ENCODE measurements at places on chromosomes 7 and 10.

- DNase-seq, result no peak
Observed at GRCh38 chr10:125201791-125202622, 41.6 kb upstream of the CTBP2 start.

DNA sequence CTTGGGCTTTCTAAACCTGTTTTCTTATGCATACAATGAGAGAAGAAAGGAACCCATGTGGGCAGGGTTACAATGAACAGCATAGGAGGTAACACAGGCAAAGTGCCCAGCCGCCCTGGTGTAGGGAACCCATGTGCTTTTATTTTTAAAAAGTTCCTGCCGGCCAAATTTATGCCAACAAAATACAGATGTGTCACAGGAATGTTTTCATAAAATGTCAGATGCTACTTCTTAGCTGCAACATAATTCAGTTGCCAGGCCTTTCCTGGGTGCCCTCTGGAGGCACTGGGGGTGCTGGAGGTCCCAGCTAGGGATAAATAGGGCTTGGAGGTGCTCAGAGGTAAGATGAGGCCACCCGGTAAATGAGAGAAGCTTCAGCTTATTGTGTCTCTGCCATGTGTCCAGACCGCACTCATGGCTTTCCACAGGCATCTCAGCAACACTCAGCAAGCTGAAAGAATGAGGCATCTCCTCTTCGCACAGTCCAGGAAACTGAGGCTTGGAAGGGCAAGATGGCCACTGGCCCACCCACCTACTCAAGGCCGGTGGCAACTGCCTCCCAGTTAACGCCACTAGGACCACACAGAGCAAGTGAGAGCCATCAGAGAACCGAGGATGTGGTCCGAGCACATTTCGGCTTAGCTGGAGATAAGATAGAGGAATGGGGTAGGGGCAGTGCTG, 58.3 kb downstream of the CPXM2 start:
- no peak for DNase-seq

DNA sequence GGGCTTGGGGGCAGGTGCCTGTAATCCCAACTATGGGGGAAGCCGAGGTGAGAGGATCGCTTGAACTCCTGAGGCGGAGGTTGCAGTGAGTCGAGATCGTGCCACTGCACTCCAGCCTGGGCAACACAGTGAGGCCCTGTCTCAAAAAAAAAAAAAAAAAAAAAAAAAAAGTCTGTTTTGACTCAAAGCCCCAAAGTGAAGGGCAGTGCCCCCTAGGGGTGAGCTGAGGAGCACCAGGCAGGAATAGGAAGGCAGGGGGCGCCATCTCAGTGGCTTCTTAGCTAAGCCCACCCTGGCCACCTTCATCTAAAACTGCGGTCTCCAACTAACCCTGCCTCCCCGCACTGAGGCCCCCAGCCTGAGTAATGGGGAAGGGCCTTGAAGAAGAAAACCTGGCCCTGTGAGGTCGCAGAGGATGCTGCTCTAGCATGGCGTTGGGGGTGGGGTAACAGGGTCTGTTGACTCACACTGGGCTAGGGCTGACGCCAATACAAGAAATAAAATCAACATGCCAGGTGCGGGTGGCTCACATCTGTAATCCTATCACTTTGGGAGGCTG, 9.8 kb downstream of the PODXL start:
- peak; percentile 28 for DNase-seq

DNA sequence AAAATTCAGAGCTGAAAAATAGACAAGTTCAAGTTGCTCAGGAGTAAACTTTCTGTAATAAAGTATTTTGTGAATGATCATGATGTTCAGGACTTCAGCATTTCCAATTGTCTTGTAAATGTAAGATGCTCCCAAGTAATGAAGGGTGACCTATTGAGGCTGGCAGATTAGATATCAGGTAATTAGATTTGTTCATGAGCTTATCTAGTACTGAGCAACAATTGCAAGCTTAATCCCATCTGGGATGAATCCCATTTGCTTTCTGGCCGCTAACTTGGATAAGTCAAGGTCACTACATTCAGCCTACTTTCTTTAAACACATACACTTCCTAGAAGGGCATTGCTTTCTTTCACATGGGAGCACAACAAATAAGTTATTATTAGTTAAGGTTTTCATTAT, 82.4 kb upstream of the ITGB1 start:
- no peak for DNase-seq

DNA sequence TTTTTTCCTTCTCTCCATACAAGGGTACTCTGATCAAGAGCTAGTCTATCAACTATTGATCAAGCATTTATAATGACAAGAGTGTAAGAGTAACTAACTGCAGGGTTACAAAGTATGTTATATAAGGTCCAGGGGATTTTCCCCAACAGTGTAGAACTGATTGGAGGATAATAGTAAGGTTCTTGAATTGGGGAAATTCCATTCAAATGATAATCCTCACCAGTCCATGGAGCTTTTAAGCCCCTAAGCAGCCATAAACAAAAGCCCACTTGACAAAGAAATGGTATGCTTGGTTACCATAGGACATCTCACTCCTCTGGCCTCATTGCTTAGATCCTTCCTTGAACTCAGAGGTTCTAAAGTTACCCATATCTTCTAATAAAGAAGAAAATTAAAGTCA, 8.2 kb downstream of the YME1L1 start:
- DNase-seq, result peak; percentile 14

DNA sequence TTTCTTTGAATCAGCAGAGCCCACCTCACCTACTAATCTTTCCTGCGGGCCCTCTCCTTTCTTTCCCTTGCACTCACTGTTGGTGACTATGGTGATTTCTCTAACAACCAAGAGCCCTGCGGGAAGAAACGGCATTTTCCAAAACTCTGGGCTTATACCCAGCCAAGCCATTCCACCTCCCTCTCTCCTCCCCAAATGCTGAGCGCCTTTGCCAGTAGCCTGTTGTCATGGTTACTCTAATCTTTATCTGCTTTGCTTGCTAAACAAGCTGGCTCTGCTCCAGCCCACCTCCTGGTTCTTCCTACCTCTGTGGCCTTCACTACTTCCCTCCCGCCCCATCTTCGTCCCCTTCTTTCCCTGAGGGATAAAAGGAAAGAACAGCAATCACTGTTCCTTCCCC, 86.7 kb downstream of the DGKI start:
- no peak for DNase-seq

GRCh38 chr7:155282671-155283070, 15.0 kb upstream of the INSIG1 start:
- no peak for DNase-seq

DNA sequence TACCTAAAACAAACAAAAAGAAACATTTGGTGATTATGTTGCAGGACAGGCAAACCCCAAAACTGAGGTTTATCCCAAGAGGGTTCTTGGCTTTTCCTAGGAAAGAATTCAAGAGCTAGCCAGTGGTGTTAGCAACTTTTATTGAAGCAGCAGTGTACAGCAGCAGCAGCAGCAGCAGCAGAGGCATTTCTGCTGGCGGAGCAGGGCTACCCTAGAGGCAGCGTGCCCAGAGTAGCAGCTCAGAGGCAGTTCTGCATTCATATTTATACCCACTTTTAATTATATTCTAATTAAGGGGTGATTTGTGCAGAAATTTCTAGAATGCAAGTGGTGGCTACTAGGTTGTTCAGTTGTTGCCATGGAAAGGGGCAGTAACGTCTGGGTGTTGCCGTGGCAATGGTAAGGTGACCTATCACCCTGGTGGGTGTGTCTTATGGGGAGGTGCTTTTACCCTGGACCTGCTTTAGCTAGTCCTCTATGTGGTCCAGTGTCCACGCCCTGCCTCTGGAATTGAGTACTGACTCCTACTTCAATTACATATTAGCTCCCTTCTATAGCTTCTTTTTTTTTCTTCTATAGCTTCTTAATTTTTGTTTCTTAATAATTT, 53.9 kb downstream of the VCL start:
- DNase-seq, result no peak

Data from CD4-positive, alpha-beta T cell treated with Interferon alpha-2 for 1 hour (primary cell).